ENCODE measurements at places on chromosomes 7 and 10. TPM values are rescaled to one million over a fixed set of nuclear protein-coding genes. Genes with fewer than 3 reads are reported as not detected.
A peak's percentile ranks its signal among the peaks of the same experiment; 100 is the strongest.

DNA sequence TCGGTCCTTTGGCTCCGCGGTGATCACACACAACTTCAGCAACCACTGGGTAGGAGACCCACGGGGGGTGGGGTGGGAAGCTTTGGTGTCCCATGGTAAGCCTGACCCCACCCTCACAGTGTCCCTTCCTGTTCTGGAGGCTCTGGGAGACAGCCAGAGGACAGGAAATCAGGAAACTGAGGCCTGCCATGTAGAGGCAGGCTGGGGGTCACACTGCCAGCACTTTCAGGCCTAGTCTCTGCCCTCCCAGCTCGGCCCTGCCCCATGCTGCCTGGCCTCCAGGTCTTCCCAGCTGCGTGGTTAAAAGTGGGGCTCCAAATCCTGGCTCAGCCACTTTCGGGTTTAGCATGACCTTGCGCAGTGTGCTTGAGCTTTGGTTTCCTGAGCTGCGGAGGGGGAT is 10.9 kb downstream of the AQP1 start:
- no peak overlapping the region for H3K27ac ChIP-seq
- no peak for DNase-seq
- no peaks in the 10 kb centered on the region for H3K27me3 ChIP-seq
- peaks cover 37% of the 10 kb centered on the region for H3K4me1 ChIP-seq
- no peak overlapping the region for H3K4me3 ChIP-seq

The LIPM gene
- not detected for total RNA-seq

The PAPSS2 gene
- total RNA-seq, result 1.3 TPM

DNA sequence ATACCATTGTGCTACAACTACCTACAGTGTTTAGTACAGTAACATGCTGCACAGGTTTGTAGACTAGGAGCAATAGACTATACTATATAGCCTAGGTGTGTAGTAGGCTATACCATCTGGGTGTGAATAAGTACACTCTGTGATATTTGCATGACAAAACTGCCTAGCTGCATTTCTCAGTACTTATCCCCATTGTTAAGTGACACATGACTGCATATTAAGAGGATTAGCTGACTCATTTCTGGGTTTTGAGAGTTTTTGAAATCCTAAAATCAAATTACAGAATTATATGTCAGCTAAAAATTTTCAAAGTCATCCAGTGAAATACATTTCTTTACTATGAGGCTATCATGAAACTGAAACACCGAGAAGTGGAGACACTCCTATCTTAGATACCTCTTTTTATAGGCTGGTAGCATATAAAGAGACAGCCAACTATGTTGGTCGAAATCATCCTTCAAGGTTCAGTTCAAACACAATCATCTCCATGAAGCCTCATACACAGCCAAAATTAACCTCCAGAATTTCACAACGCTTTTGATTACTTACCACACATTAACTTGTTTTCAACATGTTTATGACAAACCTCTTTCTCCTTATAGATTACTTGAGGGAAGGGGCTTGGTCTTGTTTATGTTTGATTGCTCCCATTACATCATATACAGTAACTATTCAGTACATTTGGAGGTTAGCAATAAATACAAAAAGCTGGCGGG is 89.8 kb upstream of the ANK3 start:
- no peak for DNase-seq
- H3K36me3 ChIP-seq, result no peaks in the 10 kb centered on the region
- H3K4me1 ChIP-seq, result no peaks in the 10 kb centered on the region

GRCh38 chr7:21754963-21755362 is 190.7 kb downstream of the CDCA7L start:
- H3K36me3 ChIP-seq, result no peaks in the 10 kb centered on the region
- no peak overlapping the region for H3K4me3 ChIP-seq
- H3K27ac ChIP-seq, result no peak overlapping the region
- no peaks in the 10 kb centered on the region for H3K27me3 ChIP-seq
- DNase-seq, result no peak

The DNAJB9 gene
- total RNA-seq, result 18.0 TPM

The PILRA gene
- 10.0 TPM for total RNA-seq

GRCh38 chr7:139680676-139681462 is 96.9 kb downstream of the HIPK2 start:
- no peaks in the 10 kb centered on the region for H3K27me3 ChIP-seq
- DNase-seq, result peak; percentile 57
- no peak overlapping the region for H3K4me3 ChIP-seq
- H3K27ac ChIP-seq, result peak overlapping the region; percentile 81
- H3K36me3 ChIP-seq, result peaks cover 8% of the 10 kb centered on the region
- H3K4me1 ChIP-seq, result peaks cover 61% of the 10 kb centered on the region

GRCh38 chr7:148115308-148115707 is 475.3 kb upstream of the C7orf33 start:
- no peaks in the 10 kb centered on the region for H3K27me3 ChIP-seq
- DNase-seq, result no peak
- no peak overlapping the region for H3K4me3 ChIP-seq
- no peaks in the 10 kb centered on the region for H3K4me1 ChIP-seq
- no peaks in the 10 kb centered on the region for H3K36me3 ChIP-seq

The COBL gene
- total RNA-seq, result 8.8 TPM

All from stomach (tissue), 19 donors.